ENCODE measurements at places on chromosomes 16 and 17. TPM values are rescaled to one million over a fixed set of nuclear protein-coding genes. Genes with fewer than 3 reads are reported as not detected.

ZNF267 gene
- total RNA-seq = 15.8 TPM

GRCh38 chr17:14747603-14747950, 446.7 kb downstream of the HS3ST3B1 start:
- DNase-seq = no peak

DNA sequence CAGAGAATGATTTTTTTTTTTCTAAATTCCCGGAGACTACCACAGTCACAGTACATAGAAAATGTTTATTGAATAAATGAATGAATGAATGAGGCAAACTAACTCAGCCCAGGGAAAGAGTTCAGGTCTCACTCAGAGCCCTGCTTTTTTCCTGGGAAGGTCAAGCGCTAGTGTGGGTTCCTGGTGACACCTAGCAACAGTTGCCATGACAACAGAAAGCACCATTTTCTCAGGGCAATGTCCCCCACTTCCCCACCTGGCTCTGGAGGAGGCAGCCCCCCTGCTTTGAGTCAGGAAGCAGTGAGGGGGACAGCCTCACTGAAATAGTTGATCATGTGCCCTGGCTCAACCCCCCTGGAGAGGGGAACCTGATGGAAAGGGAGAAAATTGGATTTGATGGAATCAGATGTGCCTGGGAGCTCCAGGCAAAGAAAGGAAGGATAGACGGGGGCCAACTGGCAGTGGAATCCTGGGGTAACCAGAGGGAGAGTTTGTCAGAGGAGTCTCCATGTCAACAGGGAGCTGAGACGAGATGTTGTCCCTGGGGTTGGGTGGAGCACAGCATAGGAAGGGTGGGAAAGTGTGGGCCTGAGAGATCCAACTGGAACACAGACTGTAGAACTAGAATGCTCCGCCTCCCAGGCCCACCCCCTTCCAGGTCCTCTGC, 242.2 kb upstream of the CCL2 start:
- DNase-seq = no peak

DNA sequence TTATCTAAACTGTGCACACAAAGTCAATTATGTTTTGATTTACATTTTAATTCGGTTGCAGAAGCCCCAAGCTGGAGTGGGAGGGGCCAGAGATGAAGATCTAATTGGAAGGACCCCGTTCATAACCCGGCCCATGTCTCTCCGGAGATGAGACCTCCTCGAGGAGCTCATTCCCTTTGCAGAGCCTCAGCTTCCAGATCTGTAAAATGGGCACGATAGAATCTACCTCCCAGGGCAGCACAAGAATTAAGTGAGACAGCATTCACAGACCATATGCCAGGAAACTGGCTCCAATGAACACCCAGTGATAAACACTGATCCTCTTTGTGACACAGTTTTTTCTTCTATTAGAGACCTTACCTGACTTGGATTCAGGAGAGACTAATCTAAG, 446.5 kb upstream of the CDH5 start:
- no peak for DNase-seq

DNA sequence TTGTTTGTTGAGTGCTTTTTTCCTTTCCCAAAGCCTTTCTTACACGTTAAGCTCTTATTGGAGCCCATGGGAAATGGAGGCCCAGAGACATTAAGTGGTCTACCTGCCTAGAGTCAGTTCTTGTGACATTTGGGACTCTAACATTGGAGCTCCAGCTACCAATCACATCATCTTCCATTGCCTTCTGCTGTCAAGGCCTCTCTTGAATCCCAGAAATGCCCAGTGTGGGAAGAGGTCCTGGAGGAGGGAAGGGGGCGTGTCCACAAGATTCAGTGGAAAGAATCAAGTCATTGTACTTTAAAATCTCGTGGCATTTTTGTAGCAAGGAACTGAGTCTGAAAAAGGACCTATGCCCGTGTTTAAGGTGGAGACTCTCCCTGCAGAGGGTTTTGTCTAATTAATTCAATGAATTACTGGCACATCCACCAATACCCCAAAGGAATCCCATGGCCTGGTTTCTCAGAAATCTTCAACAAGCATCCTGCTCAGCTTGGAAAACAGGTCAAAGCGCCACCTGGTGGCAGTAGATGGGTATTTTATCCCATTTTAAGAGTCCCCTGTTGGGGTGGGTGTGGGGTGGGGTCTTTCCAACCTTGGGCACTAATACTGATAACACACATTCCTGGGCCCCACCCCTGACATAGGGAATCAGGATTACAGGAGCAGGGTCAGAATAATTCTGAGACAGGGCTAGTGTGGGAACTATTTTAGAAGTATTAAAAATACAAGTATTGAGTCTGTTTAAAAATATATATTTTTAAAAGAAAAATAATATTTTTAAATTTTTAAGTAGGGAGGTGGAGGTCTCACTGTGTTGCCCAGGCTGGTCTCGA, 24.6 kb downstream of the GPT2 start:
- peak; percentile 41 for DNase-seq
